Fibroblast of skin of right quadriceps (primary cell): ENCODE measurements at places on chromosomes 13 and 19.

DNA sequence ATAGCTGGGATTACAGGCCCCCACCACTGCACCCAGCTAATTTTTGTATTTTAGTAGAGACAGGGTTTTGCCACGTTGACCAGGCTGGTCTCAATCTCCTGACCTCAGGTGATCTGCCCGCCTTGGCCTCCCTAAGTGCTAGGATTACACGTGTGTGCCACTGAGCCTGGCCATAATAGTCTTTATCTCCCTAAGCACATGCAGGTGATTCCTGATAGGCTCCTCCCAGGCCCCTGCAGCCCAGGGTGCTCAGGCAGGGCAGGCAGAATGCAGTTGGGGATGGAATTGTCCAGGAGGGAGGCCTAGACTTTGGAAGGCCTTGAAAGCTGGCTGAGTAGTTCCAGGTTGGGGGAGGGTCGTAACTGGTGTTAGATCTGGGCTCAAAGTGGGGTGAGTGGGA, 8.5 kb downstream of the ZNF526 start:
- DNase-seq, result no peak

- DNase-seq, result no peak
Measured at GRCh38 chr13:107421951-107422350, 793.4 kb downstream of the LIG4 start.

GRCh38 chr19:12802267-12803106, 618 bp downstream of the THSD8 start:
- no peak for DNase-seq

DNA sequence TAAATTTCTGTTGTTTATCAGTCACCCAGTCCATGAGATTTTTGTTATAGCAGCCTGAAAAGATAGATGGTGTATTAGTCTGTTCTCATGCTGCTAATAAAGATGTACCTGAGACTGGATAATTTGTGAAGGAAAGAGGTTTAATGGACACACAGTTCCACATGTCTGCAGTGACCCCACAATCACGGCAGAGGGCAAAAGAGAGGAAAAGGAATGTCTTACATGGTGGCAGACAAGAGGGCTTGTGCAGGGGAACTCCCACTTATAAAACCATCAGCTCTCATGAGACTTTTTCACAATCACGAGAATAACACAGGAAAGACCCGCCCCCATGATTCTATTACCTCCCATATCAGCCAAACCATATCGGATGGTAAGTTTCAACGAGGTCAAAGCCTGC, 309.2 kb downstream of the LIG4 start:
- no peak for DNase-seq

DNA sequence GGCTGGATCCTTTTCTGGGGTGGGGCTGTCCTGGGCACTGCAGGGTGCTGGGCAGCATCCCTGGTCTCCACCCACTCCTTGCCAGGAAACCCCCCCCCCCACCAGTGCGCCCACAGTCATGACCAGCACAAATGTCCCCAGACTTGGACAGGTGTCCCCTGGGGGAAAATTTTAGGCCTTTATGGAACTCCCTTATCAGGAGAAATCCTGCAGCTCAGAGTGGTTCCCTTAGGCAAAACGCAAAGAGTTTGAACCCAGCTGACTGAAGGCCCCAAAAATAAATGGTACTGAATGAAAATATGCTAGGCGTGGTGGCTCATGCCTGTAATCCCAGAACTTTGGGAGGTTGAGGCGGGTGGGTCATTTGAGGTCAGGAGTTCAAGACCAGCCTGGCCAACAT, 51.8 kb downstream of the GADD45B start:
- no peak for DNase-seq

GRCh38 chr19:1169921-1170885, 3.9 kb downstream of the SBNO2 start:
- no peak for DNase-seq

DNA sequence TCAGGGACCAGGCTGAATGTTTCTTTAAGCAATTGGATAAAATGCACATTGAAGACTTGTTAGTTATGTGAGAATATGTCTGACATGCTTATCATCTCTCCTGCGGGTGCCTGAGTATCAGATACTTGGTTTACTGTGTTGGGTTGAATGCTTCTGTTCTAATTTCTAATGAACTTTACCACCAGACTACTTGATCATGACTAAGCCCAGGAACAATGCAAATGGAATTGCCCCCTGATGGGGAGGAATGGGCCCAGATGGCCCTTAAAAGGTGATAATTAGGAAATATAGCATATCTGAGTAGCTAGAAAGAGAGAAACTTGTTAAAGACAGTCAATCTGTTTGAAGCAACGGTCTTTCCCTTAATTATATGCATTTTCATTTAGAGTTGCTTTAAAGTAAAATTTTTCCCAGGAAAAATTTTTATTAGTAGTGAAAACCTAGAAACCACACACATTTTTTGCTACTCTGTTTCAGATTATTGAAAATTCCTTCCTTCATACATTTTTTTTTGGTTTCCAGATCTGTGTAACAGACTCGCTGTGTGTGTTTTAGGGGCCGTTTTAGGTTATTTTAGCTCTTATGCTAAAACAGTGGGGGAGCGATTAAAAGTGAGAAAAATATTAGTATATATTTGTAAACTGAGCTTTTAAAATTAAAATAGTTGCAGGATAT, 186.6 kb downstream of the TM9SF2 start:
- DNase-seq, result peak; percentile 83

DNA sequence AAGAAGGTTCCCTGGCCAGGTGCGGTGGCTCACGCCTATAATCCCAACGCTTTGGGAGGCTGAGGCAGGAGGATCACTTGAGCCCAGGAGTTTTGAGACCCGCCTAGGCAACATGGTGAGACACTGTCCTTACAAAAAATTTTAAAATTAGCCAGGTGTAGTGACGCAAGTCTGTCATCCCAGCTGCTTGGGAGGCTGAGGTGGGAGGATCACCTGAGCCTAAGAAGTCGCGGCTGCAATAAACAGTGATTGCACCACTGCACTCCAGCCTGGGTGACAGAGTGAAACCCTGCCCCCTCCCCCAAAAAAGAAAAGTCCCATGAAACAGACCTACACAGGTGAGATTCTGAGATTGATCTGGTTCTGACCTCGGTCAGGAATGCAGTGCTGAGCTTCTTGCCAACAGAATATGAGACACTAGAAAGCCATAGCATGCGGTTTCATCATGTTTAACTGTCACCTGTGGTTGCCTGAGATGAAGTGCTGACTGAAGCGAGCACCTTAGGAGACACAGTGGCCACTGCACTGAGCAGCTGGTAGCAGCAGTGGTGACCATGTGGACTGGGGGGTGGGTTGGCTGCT, 2.0 kb upstream of the A1BG start:
- no peak for DNase-seq

DNA sequence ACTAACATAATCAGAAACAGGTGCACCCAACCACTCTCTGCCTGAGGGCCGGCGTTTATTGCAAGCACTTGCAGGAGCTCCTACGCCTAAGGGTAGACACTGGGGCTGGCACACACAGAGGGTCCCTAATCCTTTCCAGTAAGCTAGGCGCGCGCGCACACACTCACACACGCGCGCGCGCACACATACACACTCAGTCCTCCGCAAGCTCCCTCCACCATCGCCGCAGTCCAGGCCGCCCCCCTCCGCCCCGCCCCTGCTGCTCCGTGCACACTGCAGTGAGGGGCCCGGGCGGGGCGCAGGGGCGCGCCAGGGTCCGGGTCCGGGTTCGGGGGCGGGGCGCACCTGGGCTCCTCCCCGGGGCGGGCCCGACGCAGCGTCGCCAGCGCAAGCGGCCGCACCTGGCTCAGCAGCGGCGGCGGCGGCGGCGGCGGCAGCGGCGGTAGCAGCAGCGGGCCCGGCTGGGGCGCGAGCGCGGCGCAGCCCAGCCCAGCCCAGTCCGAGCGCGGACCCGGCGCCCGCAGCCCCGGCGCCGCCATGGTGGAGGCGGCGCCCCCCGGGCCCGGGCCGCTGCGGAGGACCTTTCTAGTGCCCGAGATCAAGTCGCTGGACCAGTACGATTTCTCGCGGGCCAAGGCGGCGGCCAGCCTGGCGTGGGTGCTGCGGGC, at the start of gene CAMSAP3:
Gene CAMSAP3 (plus strand): TSS at position 398 of the 668 bp plus-strand sequence. CDS start 140 bp downstream, at position 538.
- peak; percentile 13 for DNase-seq

DNA sequence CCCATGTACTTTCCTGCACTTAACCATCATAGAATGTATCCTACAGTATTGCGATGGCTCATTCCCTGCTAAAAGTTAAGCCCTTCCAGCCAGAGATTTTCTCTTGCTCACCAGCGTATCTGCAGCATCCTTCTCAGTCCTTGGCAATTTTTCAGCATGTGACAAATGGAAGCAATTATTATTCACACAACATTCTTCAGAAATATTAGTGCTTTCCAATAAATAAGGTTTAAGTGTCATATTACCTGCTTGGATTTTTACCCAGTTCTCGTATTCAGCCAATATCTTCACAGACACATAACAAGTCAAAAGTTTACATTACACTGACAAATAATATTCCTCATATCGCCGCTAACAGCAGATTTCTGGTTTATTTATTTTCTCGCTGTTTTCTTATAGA, 82.3 kb downstream of the POU4F1 start:
- no peak for DNase-seq

GRCh38 chr13:58480061-58480460, 848.5 kb downstream of the PCDH17 start:
- peak; percentile 0 for DNase-seq

- DNase-seq, result no peak
Measured at GRCh38 chr19:45717983-45718650, 12.6 kb downstream of the FBXO46 start.

- DNase-seq, result no peak
Measured at GRCh38 chr13:44281252-44282000, 92.2 kb upstream of the SERP2 start.

DNA sequence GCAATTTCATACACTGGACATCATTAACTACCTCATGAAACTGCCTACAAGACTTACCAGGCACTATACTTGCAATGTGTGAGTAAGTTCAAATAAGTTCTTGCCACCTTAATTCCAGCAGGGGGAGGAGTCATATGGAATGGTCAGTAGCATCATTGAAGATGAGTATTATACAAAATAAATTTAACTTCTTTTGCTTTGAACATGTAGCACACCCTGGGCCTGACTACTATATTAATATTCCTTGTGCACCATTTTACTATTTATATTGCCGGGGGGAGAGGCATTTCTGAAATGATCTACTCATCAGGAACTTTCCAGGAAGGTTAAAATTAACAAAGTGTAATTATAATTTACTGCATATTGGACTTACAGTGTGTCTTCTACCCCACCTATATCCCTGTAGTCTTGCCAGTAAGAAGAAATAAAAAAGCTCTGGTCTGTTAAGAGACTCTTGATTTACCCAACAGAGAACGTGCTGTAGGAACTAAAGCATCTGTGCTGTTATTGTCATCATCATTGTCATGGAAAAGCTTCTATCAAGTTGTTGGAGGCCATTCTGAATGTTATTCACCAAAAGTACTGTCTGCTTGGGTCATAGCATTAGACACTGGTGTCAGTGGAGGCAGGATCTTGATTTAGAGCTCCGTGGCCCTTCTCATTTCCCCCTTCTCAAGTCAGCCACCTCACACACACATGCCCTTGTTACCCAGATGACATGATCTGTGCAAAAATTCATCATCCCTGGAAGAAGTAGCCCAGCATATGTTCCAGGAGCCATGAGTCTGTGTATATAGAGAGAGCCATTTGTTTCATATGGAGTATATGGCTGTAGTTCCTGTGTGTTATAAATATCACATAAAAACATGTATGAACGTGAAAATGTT, 147.1 kb downstream of the MTUS2 start:
- no peak for DNase-seq

- no peak for DNase-seq
Measured at GRCh38 chr13:92719868-92720267, 506.7 kb upstream of the GPC6 start.

GRCh38 chr13:36834299-36834698, 15.3 kb downstream of the RFXAP start:
- no peak for DNase-seq

DNA sequence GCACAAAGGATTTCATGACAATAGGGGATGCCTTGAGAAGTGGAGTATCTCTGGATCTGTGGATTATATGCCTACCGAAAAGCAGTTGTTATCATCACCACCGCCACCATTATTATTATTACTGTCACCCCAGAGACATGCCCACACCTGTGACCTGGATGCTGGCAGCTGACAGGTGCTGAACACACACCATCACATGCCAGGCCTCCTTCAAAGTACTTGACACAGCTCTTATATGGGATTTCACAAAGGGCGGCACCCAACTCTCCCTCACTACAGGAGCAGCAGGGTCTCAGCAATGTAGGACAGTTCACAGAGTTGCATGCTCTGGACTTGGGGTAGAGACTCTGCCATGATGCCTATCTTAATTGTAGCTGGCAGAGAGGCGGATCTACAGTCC, 5.6 kb upstream of the GPR42 start:
- DNase-seq, result no peak

DNA sequence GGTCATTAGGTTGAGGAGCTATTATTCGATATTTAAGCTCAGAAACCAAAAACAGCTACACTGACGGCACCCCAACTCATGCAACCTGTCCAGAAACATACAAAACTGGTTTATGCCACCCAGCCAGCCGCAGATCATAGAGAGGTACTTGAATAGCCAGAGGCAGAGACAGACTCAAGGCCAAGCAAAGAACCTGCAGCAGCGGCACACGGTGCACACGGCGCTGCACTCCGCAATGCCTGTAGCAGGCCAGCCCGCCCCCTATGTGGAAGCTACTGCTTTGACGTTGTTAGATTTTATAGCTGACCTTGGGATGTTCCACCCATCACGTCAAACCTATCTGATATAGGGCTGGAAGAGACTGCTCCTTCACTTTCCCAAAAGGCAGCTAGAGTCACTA, 11.9 kb upstream of the DHRS12 start:
- no peak for DNase-seq

GRCh38 chr19:40205760-40206159, 12.4 kb downstream of the TTC9B start:
- DNase-seq, result no peak

DNA sequence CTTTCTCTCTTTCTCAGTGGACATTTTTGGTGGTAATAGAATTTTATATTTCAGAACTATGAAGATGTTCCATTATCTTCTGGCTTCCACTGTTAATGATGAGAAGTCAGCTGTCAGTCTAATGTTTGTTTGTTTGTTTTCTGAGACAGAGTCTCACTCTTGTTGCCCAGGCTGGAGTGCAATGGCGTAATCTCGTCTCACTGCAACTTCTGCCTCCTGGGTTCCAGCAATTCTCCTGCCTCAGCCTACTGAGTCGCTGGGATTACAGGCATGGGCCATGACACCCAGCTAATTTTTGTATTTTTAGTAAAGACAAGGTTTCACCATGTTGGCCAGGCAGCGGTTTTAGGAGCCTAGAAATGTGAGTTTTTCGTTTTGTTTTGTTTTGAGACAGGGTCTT, 4.7 kb downstream of the ZNF317 start:
- no peak for DNase-seq

- DNase-seq, result no peak
Measured at GRCh38 chr13:99439048-99439447, 62.2 kb upstream of the TM9SF2 start.
